GM20000 (cell line): ENCODE measurements at places on chromosomes 1 and 21.

- DNase-seq: peak; percentile 81
These were observed 573 bp downstream of the KLHL21 start for GRCh38 chr1:6601923-6602668.

DNA sequence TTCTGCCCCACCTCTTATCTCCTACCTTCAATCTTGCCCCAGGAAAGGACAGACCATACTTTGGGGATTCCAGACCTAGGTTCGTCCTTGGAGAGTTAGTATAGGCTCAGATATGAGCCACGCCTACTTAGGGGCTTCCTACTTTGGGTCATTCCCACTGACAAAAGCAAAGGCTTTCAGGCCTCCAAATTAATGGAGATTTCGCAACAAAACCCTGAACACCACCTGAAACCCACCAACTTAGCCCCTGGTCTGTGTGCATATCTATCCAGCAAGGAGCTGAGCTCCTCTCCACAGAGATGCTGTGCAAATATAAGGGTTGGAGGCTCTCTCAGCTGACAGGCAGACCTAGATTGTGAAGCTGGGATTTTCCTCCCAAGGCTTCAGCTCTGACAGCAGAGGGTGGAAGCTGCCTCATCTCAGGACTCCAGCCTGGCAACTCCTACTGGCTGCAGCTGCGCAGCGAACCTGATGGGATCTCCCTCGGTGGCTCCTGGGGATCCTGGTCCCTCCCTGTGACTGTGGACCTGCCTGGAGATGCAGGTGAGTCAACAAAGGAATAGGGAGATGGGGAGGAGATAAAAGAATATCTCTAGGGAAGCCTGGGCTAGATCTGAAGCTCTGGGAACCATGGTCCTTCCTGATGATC lies 2.1 kb downstream of the MPL start:
- no peak for DNase-seq

DNA sequence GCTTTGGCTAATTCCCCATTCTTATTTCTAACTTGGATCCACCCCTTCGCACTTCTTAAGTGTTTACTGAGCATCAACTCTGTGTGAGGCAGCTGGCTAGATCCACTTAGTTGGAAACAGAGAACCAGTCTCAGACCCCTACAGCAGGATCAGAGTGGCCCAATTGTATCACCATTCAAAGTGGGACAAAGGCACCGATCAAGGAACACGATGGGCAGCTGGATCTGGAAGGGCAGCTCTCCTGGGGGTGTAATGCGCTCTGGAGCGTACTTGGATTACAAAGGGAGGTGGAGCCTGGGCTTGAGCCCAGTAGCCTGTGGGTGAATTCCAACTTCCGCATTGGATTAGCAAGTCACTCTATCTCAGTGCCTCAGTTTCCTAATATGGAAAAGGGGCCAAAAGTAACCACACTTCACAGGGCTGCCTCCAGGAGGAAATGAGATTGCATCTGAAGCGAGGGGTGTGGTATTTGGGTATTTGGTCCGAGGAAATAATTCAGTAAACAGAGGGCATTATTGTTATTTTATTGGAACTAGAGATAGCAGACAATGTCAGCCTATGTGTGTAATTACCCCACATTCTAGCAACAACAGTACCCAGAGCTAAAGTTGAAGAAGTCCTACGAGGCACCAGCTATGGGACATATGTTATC lies 11.9 kb downstream of the ECE1 start:
- no peak for DNase-seq

DNA sequence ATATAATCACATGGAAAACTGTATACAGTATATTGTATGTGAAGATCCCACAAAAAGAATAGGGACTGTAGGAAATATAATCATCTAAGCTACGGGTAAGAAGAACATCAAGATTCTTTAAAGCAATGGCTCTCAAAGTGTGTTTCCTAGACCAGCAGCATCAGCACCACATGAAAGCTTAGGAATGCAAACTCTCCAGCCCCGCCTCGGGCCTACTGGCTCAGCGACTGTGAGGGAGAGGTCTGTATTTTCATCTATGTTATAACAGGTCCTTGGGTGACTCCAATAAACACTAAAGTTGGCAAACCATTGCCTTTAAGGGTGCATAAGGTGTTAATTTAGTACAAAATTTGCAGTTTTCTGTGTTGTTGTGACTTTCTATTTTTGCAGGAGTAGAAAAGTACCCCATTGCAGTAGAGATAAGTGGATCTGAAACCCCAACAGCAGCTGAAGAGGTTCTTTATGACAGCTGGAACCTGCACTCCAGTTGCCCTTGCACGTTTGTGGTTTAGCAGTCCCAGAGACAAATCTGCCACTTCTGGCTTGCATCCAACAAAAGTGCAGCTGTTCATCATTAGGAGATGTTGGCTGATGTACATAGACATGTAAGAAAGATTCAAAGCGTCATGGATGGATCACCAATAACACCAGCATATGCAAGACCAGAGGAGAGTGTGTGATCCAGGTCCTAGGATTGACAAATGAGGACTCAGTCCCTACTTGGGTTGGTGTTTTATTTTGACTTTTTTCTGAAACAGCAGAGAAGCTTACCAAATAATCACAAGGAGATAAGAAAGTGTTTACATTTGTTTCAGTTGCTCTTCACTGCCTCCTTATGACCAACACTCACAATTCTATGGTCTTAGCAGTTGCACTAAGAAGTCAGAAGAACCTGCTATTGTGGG lies 15.9 kb upstream of the IFNAR1 start:
- DNase-seq: peak; percentile 37

DNA sequence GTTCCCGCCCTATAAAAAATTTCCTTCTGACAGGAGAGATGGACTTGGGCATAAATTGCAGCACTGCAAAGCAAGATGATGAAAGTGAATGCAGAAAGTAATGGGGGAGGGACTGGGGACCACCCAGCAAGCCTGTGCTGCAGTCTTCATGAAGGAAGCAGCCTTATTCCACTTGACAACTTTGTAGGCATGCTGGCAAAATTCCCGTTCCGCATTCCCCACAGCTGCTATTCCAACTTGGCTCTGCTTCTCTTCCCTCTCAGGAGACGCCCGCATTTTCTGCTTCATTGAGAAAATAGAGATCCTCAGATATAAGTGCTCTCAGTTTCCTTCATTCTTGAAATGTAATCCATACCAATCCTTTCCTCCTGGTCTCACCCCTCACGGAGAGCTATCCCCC lies 2.4 kb downstream of the HMGB4 start:
- no peak for DNase-seq

DNA sequence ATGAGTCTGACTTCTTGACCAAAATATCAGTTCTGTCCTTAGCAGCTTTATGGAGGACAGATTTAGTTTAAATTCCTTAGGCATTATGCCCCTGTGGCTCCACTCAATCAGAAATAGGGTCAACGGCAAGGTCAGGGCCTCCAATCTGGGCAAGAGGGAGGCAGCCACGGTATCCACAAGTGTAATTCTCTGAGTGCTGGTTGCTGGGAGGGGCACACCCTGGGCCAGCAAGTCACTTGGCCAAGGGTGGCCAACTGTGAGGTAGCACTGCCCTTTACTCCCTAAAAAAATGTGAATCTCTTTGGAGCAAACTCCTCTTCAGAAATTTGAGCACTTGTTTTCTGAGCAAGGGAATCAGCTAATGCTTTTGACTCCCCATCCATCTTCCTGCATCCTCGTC lies 12.8 kb downstream of the SPATA46 start:
- DNase-seq: no peak

- DNase-seq: no peak
These were observed 122.8 kb downstream of the GALNT2 start for GRCh38 chr1:230189824-230190223.

DNA sequence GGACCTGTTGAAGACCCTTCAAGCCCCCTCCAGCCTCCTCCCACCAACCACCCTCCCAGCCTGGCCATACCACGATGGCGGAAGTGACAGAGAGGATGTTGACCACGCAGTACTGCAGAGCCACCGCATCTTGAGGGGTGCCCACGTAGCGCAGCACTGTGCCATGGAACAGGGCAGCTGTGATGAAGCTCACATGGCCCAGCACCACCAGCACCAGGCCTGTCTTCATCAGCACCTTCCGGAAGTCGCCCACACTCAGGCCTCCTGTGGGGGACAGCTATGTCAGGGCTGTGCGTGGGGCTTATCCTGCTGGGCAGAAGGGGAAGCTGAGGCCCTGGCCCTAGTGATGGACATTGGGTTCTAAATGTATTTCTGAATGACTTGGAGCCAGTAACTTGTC lies 3.1 kb downstream of the TMEM54 start:
- DNase-seq: no peak
